Astrocyte (in vitro differentiated cells and primary cell): ENCODE measurements at places on chromosomes 16 and 17. TPM values are rescaled to one million over a fixed set of nuclear protein-coding genes. Genes with fewer than 3 reads are reported as not detected.

The CACNG4 gene
- total RNA-seq = 1.3 and 5.8 TPM in 2 replicates

The CCL8 gene
- total RNA-seq = not detected in 2 replicates

The KRTAP2-1 gene
- not detected in 2 replicates for total RNA-seq

The TM4SF5 gene
- total RNA-seq = not detected in 2 replicates

The GUCY2D gene
- total RNA-seq = not detected in 2 replicates

The SUMO2 gene
- total RNA-seq = 413 and 449 TPM in 2 replicates

The PIPOX gene
- total RNA-seq = 1.8 and 2.6 TPM in 2 replicates

The CENPX gene
- total RNA-seq = 26.3 and 26.7 TPM in 2 replicates

The FOXJ1 gene
- 0.31 and 0.48 TPM in 2 replicates for total RNA-seq

The ABI3 gene
- 0.31 and 0.77 TPM in 2 replicates for total RNA-seq

The TRPV3 gene
- 0.16 and 0.22 TPM in 2 replicates for total RNA-seq

The NHLRC4 gene
- 0.50 and 0.73 TPM in 2 replicates for total RNA-seq

The SSTR5 gene
- total RNA-seq = not detected in 2 replicates

- no peak for DNase-seq
Observed at GRCh38 chr17:3043737-3044365, 19.6 kb downstream of the OR1D5 start.

DNA sequence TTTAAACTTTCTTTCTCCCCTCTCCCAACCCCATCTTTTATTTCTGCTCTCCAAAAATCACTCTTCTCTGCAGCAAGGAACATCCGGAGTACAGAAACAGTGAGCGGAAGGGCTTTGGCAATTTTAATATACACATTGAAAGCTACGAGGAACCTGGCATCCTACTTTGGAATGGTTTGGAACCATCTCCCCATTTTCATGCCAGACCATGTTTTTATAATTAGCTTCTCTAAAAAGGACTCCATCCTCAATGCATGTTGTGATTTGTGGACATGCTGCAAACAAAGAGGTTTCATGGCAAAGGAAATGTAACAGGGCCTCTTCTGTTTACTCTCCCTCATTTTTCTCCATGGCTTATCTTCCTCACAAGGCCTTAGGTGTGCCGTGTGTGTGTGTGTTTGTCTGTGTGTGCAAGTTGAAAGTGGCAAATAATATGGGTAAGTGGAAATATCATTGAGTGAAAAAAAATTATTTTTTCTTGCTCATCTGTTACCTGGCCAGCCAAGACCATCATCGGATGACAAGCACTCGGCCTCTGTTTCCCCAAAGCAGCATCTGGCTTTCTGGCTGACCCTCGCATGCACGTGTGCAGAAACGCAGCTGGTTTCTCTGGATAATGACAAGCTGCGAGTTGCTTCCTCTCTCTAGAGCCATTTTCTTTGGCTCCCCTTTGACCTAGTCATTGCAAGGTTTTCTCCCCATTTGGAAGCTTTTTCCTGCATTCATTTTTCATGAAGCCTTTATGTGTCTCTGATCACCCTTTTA, 585.0 kb downstream of the TMEM114 start:
- DNase-seq = no peak

DNA sequence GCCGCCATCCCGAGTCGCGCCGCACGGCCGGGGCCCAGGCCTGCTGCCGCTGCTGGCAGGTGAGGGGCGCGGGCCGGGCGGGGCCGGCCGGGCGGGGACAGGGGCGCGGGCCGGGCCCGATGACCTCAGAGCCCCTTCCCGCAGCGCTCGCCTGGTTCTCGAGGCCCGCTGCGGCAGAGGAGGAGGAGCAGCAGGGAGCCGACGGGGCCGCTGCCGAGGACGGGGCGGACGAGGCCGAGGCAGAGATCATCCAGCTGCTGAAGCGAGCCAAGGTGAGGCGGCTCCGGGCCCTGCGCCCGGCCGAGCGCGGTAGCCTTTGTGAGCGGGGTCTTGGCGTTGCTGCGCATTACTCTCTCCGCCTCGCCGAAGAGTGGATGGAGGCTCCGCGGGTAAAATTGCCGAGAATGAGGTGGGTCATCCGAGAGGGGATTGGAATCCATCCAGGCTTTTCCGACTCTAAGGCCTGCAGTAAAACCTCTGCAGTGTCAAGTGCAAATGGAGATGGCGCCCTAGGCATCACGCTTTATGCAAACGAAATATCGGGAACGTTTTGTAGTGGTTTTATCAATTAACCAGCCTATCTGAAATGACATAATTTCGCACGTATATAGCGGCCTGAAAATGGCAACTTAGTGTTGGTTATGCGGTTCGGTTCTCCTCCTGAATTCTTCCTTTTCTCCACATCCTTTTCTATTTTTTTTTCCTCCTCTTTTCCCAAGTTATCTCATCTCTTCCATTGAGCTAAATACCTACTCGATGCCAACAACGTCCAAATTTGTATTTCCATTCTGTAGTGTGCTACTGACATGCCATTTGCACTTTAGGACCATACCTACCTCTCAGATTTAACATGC, 577 bp downstream of the TTC19 start:
- peak; percentile 30 for DNase-seq

GRCh38 chr16:27781981-27782880, 232.3 kb downstream of the KATNIP start:
- no peak for DNase-seq

- DNase-seq = peak; percentile 48
Observed at GRCh38 chr17:50348522-50349242, 2.8 kb downstream of the XYLT2 start.

GRCh38 chr17:55368706-55369105, 52.9 kb downstream of the MMD start:
- no peak for DNase-seq

- DNase-seq = no peak
Observed at GRCh38 chr17:43713494-43714162, 45.0 kb downstream of the SOST start.

- DNase-seq = peak; percentile 26
Observed at GRCh38 chr17:52147872-52148271, 10.6 kb downstream of the CA10 start.

- no peak for DNase-seq
Observed at GRCh38 chr17:41339571-41340172, 11.0 kb downstream of the KRT33A start.

- DNase-seq = peak; percentile 86
Observed at GRCh38 chr17:6546069-6546718, 10.2 kb downstream of the PITPNM3 start.

DNA sequence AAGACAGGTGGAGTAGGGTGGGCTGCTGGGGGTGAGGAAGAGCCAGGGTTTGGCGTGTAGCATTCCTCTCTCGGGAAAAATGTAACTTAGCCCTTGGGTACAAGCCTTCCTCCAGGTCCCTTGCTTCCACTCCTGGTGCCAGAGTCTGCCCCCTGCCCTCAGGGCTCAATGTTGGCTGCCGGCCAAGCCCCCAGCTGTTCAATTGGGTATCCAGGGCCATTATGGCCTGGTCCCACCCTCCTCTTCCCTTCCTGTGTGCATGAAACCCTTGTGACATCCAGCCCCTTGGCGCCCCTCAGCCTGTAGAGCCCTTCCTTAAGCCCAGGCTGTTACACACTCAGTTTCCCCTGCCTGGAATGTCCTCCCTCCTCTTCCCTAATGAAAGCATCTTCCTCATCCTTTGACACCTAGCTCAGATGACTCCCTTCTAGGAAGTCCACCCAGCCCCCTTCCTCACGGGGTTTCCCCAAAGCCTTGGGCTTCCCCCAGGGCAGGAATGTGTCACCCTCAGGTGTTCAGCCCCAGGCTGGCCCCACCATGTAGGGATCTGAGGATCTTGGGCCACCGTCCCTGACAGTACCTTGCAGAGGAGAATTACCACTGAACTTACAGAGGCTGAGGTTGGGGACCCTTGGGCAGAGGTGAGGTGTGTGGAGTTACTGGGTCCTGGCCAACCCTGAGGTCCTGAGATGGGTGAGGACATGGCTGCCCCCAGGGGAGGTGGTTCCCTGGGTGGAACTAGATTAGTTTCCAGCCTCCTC, 30.0 kb downstream of the B9D1 start:
- DNase-seq = no peak

GRCh38 chr16:29852654-29853053, 10.4 kb downstream of the CDIPT start:
- DNase-seq = peak; percentile 22

- peak; percentile 78 for DNase-seq
Observed at GRCh38 chr17:20189302-20189701, 180.1 kb downstream of the SPECC1 start.

GRCh38 chr17:50638606-50638965, 3.9 kb downstream of the ABCC3 start:
- no peak for DNase-seq
